ENCODE measurements at places on chromosomes 7 and 10. TPM values are rescaled to one million over a fixed set of nuclear protein-coding genes. Genes with fewer than 3 reads are reported as not detected.
A peak's percentile ranks its signal among the peaks of the same experiment; 100 is the strongest.

DNA sequence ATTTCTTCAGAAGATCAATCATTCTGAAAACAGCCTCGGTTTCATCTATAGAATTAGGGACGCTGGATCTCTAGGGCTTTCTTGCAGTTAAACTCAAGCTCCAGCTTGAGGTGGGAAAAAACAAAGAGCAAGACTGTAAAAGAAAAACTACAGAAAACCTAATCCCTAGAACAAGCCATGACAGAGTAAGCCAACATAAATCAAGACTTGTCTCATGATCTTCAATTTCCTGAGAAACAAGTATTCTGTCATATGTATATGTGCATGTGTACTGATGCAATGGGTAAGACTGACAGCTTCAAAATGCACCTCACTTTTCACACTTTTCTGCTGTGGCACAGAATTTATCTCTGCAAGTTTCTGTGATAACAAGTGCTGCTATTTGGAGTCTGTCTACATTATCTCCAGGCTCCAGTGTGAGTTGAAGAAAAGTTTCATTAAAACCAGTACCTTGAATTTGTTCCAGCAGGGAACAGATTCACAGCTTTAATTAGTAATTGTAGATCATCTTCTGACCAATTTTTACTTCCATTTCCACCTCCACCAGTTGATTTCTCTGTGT lies 19.2 kb downstream of the PMPCB start:
- peak overlapping the region; percentile 11 for H3K27ac ChIP-seq
- peaks cover 94% of the 10 kb centered on the region for H3K36me3 ChIP-seq
- H3K4me3 ChIP-seq = no peak overlapping the region
- no peaks in the 10 kb centered on the region for H3K4me1 ChIP-seq

DNA sequence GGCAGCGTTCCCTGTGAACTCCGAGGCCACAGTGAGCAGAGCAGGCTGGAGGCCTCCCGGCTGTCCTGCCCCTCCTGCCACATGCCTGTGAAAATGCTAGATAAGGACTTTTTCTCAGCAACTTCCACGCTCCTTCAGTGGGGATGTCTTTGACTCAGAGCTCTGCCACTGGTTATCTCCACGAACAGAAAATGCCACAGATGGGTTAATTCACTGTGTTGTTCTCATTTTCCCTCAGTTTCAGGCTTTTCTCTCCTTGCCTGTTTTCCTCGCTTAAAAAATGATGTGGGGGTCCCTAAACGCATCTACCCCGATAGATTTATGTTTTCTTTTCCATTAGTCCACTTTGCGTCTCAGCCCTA lies 51.3 kb downstream of the IKZF1 start:
- peaks cover 11% of the 10 kb centered on the region for H3K4me1 ChIP-seq
- H3K4me3 ChIP-seq = no peak overlapping the region
- H3K36me3 ChIP-seq = no peaks in the 10 kb centered on the region
- H3K27me3 ChIP-seq = 0 out of 2 replicates have a peak, but pooled peaks cover 4% of the 10 kb centered on the region
- no peak for DNase-seq

DNA sequence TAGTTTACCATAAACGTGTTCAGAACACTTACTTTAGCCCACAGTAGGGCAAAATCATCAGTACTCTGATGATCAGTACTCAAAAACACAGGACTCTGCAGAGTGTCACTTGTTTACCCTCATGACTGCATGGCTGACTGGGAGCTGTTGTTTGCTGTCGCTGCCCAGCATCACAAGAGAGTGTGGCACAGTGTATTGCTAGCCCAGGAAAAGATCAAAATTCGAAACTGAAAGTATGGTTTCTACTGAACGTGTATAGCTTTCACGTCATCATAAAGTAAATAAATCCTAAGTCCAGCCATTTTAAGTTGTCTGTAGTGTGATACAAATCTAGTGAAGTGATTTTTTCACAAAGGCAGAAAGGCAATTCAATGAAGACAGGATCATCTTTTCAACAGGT lies 184.6 kb downstream of the RAMP3 start:
- H3K27me3 ChIP-seq = no peaks in the 10 kb centered on the region
- no peaks in the 10 kb centered on the region for H3K36me3 ChIP-seq
- no peak for DNase-seq
- H3K4me3 ChIP-seq = peak overlapping the region; percentile 13
- H3K4me1 ChIP-seq = no peaks in the 10 kb centered on the region

Gene HGF
- 1.5 TPM for polyA plus RNA-seq

Gene RPEL1
- polyA plus RNA-seq = 0.08 TPM

GRCh38 chr7:126411032-126411820 lies 841.5 kb downstream of the GRM8 start:
- no peaks in the 10 kb centered on the region for H3K27me3 ChIP-seq
- H3K36me3 ChIP-seq = no peaks in the 10 kb centered on the region
- H3K27ac ChIP-seq = no peak overlapping the region

DNA sequence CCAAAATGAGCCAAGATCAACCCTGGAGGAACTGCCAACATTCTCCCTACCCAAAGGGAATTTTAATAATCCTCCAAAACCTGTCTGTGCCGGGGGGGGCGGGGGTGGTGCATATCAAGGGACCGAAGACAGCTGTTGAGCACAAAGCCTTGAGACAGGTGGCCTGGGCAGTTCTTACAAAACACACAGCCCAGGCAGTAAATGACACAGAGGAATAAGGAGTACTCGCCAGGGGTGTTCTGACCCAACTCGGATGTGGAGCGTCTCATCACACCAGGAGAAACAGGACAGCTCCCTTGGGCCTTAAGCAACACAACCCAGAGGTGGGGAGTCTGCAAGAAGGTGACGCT lies 35.6 kb downstream of the PLAC9 start:
- no peak overlapping the region for H3K4me3 ChIP-seq
- H3K27ac ChIP-seq = no peak overlapping the region
- H3K4me1 ChIP-seq = no peaks in the 10 kb centered on the region
- no peak for DNase-seq
- no peaks in the 10 kb centered on the region for H3K36me3 ChIP-seq

Gene ARHGAP21
- 35.5 TPM for polyA plus RNA-seq

Gene CTAGE6
- 0.32 TPM for polyA plus RNA-seq

Gene ANXA8
- polyA plus RNA-seq = 0.41 TPM

DNA sequence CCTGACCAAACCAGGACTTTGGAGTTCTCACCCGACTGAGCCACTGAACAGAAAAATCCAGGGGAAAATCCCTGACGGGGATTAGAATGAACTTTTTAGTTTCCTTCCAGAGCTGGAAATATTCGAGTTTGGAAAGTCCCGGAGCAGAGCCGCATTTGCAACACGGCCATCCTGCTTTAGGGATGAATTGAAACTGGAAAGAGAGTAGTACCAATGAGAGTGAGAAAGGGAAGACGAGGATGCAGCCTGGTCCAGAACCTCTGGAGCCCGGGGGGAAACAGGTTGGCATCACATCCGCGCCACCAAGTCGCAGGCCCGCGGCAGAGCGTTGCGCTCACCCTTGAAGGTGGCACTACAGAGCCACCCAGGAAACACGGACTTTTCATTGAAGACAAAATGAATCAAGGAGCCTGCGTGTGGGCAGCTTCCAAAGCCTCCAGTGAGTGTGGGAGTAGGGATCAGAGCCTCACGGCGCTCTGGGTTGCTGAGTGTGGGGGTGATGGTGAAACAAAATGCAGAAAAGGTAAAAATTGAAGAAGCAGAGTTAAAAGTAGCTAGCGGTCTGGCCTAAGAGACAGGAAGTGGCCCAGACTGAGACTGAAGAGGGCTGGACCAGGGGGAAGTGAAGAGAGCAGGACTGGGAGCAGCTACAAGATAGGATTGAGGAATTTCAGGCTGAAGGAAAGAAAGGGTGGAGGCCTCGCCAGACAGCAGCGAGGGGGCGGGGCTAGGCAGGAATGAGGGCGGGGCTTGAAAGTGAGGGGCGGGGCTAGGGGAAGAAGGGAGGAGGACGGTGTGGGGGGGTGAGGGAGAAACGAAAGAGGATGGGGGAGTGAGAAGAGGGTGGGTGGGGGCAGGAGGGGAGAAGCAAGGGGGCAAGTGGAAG lies 1.8 kb downstream of the SMURF1 start:
- no peaks in the 10 kb centered on the region for H3K27me3 ChIP-seq
- H3K4me1 ChIP-seq = peaks cover 29% of the 10 kb centered on the region
- peaks cover 9% of the 10 kb centered on the region for H3K36me3 ChIP-seq
- peak overlapping the region; percentile 69 for H3K4me3 ChIP-seq
- peak; percentile 78 for DNase-seq

Gene ACSM6
- polyA plus RNA-seq = not detected

GRCh38 chr7:11615174-11615573 lies 216.8 kb downstream of the THSD7A start:
- no peak for DNase-seq
- H3K4me1 ChIP-seq = peaks cover 3% of the 10 kb centered on the region
- no peak overlapping the region for H3K27ac ChIP-seq
- H3K36me3 ChIP-seq = peaks cover 7% of the 10 kb centered on the region
- H3K4me3 ChIP-seq = no peak overlapping the region

Gene SFTPD
- 0.03 TPM for polyA plus RNA-seq

DNA sequence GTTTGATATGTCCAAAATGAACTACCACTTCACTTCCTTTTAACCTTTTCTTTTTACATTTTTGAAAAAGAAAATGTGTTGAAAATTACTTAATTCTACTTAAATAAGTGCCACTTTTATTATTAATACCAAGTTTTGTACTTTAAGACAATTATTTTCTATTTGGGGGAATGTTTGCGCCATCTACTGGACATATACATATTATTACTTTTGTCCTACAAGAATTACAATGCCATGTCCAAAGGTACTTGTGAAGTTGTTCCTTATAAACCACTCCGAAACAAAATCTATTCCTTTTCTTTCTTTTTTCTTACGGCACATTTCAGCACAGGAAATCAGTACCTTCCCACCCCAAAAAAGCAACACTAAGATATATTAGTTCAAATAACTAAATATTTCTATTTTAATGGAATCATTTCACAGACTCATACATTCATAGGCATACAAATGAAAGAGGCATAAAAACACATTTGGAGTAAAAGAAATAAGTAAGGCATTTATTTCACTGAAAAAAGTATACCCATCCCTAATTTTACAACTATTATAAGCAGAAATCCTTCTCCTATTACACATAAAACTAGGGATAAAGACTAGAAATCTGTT lies 169.9 kb downstream of the RNF133 start:
- H3K27ac ChIP-seq = no peak overlapping the region
- H3K36me3 ChIP-seq = no peaks in the 10 kb centered on the region
- H3K27me3 ChIP-seq = no peaks in the 10 kb centered on the region
- no peak overlapping the region for H3K4me3 ChIP-seq
- H3K4me1 ChIP-seq = no peaks in the 10 kb centered on the region

Gene OR2A12
- not detected for polyA plus RNA-seq

- no peaks in the 10 kb centered on the region for H3K27me3 ChIP-seq
- H3K36me3 ChIP-seq = peaks cover 32% of the 10 kb centered on the region
- no peak overlapping the region for H3K27ac ChIP-seq
- no peaks in the 10 kb centered on the region for H3K4me1 ChIP-seq
- no peak overlapping the region for H3K4me3 ChIP-seq
- DNase-seq = no peak
Measured at GRCh38 chr10:68434657-68435056, 27.6 kb upstream of the RUFY2 start.

- no peaks in the 10 kb centered on the region for H3K36me3 ChIP-seq
- H3K27ac ChIP-seq = no peak overlapping the region
- no peak overlapping the region for H3K4me3 ChIP-seq
- no peaks in the 10 kb centered on the region for H3K4me1 ChIP-seq
Measured at GRCh38 chr7:10919923-10920322, 53.7 kb upstream of the PHF14 start.

Gene SEMA3C
- polyA plus RNA-seq = 51.1 TPM

DNA sequence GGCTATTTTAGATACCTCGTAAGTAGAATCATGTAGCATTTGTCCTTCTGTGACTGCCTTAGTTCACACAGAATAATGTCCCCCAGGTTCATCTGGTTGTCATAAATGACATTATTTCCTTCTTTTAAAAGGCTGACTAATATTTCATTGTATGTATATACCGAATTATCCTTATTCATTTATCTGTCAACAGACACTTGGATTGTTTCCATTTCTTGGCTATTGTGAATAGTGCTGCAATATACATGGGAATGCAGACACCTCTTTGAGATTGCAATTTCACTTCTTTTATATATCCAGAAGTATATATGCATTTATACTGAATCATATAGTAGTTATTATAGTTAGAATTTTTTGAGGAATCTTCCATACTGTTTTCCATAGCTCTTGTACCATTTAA lies 24.1 kb upstream of the HYAL4 start:
- no peaks in the 10 kb centered on the region for H3K36me3 ChIP-seq
- H3K4me3 ChIP-seq = no peak overlapping the region
- no peaks in the 10 kb centered on the region for H3K27me3 ChIP-seq
- no peak overlapping the region for H3K27ac ChIP-seq
- no peak for DNase-seq

GRCh38 chr10:82866424-82867020 lies 991.5 kb downstream of the NRG3 start:
- no peak for DNase-seq
- peaks cover 28% of the 10 kb centered on the region for H3K4me1 ChIP-seq
- no peaks in the 10 kb centered on the region for H3K36me3 ChIP-seq
- peak overlapping the region; percentile 94 for H3K27ac ChIP-seq

- no peak overlapping the region for H3K27ac ChIP-seq
- H3K4me1 ChIP-seq = no peaks in the 10 kb centered on the region
- DNase-seq = no peak
- no peaks in the 10 kb centered on the region for H3K36me3 ChIP-seq
- no peaks in the 10 kb centered on the region for H3K27me3 ChIP-seq
Measured at GRCh38 chr7:124263232-124263827, 230.5 kb upstream of the TMEM229A start.

DNA sequence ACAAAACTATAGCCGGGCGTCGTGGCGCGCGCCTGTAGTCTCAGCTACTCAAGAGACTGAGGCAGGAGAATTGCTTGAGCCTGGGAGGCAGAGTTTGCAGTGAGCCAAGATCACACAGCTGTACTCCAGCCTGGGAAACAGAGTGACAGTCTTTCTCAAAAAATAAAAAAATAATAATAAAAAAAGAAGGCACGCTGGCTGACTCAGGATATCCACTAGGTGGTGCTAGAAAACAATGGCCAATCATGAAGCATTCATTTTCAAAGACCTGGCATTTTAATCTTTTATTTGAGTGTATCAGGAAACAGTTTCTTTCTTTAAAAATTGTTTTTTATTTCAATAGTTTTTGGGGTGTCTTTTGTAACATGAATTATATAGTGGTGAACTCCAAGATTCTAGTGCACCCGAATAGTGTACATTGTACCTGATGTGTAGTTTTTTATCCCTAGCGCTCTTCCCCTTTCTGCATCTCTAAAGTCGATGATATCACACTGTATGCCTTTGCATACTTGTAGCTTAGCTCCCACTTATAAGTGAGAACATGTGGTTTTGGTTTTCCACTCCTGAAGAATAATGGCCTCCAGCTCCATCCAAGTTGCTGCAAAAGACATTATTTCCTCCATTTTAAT lies 88.6 kb downstream of the LYZL1 start:
- peak; percentile 55 for DNase-seq
- no peaks in the 10 kb centered on the region for H3K27me3 ChIP-seq
- peaks cover 5% of the 10 kb centered on the region for H3K4me1 ChIP-seq
- no peak overlapping the region for H3K27ac ChIP-seq

DNA sequence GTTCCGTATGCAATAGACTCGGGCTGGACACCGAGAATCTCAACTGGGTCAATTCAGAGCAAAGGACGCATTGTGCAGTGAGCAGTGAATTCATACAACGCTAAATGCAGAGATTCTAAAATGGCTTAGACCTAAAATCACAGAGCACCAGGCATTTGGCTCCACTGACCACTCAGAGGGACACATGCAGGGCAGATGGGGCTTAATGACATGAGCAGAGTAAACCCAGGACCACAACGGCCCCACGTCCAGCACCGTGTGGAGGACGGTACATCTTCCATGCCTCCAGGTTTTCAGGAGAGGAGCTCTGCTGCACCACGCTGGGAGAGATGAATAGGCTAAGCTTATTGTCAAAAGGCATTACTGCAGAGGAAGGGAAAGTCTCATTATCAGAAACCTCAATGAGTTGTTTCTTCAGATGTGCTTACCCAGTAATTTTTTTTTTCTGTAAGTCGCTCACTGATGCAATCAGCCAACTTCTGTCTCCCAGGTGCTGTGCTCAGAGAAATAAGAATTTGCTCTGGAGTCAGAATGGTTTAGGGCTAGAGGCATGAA lies 555.0 kb downstream of the PTPRN2 start:
- no peak overlapping the region for H3K4me3 ChIP-seq
- no peak overlapping the region for H3K27ac ChIP-seq
- H3K4me1 ChIP-seq = no peaks in the 10 kb centered on the region
- DNase-seq = no peak

Data from SK-N-SH (cell line).